ENCODE measurements at places on chromosomes 7 and 10.

- no peak for DNase-seq
These were observed 1.7 kb downstream of the RALA start for GRCh38 chr7:39624935-39625694.

GRCh38 chr7:119572541-119572940 is 700.4 kb upstream of the KCND2 start:
- DNase-seq = no peak

- DNase-seq = no peak
These were observed 174.7 kb upstream of the CSTF2T start for GRCh38 chr10:51874131-51874530.

DNA sequence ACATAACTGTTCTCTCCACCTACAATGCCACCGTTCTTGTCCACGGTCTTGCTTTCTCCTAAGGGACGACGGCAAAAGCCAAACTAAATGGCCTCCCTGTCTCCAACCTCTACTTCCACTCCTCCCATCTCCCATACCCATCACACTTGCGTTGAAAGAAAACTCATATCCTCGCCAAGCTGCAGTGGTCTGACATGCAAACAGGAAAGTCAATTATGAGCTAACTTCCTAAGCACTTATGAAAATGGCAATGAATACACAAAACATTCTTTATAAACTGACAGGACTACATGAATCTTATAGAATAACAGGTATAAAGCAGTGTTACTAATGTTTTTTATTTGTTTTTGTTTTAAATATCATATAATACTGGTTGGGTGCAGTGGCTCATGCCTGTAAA is 46.4 kb downstream of the TYW1B start:
- no peak for DNase-seq

DNA sequence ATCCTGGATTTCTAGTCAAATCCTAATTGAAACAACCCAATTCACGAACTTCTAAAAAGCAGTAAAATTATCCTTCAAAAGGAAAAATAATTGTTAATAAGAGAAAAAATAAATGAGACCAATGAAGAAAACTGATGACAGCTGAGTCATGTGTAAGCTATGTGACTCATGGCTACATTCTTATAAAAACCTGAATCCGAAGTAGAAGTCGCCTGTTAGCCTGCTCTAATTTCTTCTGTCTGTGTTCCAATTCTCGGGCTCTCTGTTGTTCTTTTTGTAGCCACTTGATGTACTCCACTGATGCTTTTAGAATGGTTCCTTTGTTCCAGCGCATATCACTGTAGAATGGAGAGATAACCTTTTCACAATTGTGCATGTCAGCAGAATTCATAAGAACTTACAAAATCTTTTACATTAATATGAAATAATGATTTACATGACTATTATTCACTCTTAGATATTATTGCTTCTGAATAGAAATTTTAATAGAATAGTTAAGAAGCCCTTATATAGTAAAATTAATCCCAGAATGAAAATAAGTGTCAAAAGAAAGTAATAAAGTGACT is 88.8 kb downstream of the TFEC start:
- DNase-seq = no peak

- no peak for DNase-seq
These were observed 557.6 kb upstream of the GALNT17 start for GRCh38 chr7:70574314-70574834.

DNA sequence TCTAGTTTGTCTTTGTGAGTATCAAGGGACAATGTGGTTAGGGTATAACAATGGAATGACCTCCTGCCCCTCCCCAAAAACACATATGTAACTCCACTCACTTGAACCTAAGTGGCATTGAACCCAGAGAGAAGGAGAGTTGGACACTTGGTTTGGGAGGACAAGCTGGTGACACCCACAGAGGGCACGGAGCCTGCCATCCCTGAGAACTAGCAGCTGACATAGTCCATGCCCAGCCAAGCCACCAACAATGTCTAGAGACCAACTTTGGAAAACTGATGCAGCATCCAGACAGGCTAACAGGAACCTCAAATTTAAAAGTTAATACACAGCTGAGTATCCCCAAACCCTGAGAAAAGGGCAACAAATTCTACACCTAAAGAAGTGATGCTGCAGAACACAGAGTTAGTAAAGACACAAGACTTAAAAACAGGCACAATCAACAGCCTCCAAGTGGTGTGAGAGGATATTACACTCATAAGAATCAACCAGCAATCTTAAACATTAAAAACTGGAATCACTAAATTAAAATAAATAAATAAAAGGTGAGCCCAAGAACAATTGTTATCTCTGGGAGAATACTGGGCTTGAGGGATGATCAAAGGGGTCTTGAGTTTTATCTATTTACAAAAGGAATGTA is 27.2 kb downstream of the NUDCD3 start:
- DNase-seq = no peak

- DNase-seq = no peak
These were observed 54.0 kb upstream of the RPA3 start for GRCh38 chr7:7772397-7772821.

DNA sequence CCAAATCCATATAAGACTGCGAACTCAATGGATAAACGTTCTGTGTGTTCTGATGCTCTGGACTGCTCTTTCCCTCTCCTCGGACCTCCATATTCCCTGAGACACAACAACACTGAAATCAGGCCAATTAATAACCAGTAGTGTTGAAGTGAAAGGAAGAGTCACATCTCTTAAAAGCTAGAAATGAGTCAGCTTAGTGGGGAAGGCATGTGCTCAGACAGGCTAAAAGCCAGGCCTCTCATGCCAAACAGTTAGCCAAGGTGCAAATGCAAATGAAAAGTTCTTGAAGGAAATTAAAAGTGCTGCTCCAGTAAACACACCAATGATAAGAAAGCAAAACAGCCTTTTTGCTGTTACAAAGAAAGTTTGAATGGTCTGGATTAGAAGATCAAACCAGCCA is 29.3 kb downstream of the TNS3 start:
- DNase-seq = no peak

GRCh38 chr7:41878309-41879295 is 175.7 kb upstream of the INHBA start:
- DNase-seq = no peak

- no peak for DNase-seq
These were observed 5.1 kb upstream of the SP4 start for GRCh38 chr7:21422751-21423150.

- DNase-seq = no peak
These were observed 82.9 kb downstream of the CFTR start for GRCh38 chr7:117562759-117563158.

DNA sequence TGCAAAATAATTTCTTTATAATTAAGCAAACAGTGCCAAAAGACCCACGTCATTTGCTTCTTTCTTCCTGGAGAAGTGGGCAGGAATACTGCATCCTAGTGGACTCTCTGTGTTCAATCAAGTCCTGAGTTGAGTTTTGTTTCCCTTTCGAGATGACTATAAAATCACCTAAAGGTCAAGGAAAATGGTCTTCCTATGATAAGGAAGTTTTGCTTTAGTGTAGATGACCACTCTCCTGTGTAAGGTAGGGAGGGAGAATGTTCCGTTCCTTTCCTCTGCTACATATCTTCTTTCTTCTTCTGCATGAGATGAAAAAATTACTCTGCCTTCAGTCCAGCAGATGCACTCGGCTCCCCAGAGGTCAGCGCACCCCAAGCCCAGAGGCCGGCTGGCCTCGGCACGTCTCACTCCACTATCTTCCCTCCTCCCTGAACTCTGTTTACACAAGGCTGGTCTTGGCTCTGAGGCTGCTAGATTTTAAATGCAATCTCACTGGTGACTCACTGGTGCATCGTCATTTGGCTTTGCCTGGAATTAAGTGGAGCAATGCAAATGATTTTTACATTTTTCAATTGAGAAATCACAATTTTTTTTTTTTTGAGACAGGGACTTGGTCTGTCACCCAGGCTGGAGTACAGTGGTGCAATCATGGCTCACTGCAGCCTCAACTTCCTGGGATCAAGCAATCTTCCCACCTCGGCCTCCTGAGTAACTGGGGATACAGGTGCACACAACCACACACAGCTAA is 18.6 kb upstream of the VDAC2 start:
- DNase-seq = no peak

DNA sequence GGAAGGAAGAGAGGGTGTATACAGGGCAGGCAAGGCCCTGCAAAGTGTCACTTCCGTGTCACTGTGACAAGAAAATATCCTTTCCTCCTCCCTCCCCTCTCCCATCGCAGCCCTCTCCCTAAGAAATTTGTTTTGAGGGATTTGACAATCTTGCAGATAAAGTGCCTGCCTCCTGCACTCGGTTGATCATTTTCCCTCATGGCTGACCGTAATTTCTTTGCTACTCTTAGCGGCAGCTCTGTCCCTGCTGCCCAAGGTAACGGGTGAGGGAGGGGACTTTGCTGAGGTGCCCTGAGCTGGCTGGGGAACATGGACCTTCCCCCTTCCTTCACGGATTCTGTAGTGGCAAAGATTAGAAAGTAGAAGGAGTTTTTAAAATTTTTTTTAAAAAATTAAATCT is 179.1 kb downstream of the TCF7L2 start:
- DNase-seq = no peak

GRCh38 chr7:141441837-141442627 is 109.2 kb upstream of the AGK start:
- no peak for DNase-seq

- no peak for DNase-seq
These were observed 6.2 kb upstream of the CH25H start for GRCh38 chr10:89213191-89213808.

DNA sequence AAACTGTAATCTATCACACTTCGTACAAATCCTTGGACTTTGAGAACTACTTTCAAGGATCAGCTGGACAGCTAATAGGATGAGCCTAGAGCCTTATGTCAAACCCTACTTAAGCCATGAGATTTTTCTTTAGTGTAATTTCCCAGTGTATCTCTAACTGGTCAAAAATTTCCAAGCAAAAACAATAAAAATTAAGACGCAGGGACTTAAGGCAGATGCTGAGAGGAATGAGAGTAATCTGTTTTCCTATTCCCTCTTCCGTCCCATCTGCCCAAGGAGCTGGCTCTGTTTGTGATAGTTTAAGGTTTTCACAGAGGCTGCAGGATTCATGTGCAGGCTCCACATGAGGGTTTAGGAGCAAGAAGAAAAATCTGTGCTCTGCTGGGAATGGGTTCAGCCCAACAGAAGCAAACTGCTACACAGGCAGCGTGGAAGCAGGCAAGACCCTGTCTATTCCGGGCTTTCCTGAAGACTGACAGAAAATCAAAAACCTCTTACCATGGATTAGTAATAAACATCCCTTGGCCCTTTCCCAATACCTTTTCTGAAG is 62.2 kb downstream of the ARMH3 start:
- DNase-seq = no peak

DNA sequence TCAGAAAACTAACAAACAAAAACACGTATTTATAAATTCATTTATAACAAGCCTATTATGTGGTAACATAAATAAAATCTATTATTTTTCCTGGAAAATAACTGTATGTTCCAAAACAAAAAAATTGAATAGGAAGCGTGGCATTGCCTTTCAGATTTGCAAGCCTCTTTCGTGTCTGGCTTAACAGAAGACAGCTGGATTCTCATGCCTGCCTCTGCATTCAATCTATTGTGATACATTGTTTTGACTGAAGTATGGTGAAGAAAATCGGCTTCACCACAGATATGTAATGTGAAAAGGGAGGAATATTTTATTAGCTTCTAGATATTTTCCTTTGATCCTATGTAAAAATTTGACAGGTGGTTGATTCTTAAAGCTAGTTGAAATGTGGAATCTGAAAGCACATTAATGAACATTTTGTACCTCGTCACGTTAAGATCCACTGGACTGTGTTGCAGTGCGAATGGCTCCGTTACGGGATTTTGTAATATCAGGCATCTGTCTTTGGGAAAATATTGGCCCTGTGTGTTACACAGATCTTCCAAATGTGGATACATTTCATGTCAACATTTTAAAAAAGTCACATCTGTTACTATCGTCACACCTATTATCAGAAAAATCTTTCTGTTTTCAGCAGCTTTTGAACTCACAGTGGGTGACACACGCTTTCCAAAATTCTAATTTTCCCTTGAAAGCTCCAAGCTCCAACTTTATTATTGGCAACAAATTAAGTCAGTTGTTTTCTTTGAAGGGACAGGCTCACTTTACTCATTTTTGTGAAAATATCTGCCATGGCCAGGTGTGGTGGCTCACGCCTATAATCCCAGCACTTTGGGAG is 26.2 kb downstream of the PALD1 start:
- DNase-seq = no peak

DNA sequence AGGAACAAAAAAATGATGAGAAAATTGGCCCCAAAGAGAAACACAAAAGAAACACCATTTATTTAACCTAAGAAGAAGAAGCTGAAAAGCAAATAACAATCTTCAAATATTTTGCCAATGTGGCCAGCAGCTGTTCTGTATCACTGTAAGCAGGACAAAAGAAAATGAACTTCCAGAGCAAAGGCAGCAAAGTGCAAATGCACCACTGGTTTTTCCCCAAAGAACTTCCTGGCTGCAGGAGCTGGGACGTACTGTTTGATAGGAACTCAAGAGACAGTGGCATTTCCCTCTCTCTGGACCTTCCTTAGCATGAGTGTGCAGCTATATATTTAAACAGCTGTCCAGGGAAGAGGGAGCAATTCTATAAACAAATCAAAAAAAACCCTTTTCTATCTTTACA is 60.4 kb downstream of the RNLS start:
- DNase-seq = no peak

DNA sequence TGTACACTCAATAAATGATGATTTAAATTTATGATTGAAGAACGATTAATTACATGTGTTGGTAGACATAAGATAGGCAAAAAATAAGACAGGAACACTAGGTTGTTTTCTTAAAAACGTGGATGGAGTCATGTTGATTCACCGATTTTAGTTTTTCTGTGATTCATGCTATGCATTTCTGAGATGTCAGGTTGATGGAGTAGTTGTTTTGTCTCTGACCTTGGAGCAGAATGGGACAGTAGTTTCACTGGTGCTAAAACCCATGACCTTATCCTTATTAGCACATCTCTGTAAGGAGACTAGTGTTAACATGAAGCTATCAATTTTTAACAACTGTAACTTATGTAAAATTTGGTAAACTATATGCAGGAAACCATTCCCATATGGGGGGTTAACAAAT is 611.6 kb upstream of the FZD8 start:
- no peak for DNase-seq

GRCh38 chr10:118501171-118501570 is 94.3 kb downstream of the PRLHR start:
- no peak for DNase-seq

DNA sequence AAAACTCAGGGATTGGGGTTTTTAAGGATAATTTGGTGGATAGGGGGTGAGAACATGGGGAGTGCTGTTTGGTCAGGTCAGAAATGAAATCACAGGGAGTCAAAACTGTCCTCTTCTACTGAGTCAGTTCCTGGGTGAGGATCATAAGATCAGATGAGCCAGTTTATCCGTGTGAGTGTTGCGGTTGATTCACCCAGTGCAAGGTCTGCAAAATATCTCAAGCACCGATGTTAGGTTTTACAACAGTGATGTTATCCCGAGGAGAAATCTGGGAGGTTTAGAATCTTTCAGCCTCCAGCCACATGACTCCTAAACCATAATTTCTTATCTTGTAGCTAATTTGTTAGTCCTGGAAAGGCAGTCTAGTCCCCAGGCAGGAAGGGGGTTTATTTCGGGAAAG is 31.7 kb upstream of the AGR2 start:
- DNase-seq = no peak

All from activated CD4-positive, alpha-beta T cell treated with anti-CD3 and anti-CD28 coated beads, Interleukin-2, amount 50 U/mL, for 24 hours (primary cell).